ENCODE measurements at places on chromosomes 11 and 22. TPM values are rescaled to one million over a fixed set of nuclear protein-coding genes. Genes with fewer than 3 reads are reported as not detected.

The LBHD1 gene
- 3.7 TPM for total RNA-seq

GRCh38 chr11:122304973-122305372 lies 189.0 kb upstream of the BLID start:
- DNase-seq: no peak

GRCh38 chr11:92931746-92932422 lies 37.6 kb upstream of the MTNR1B start:
- no peak for DNase-seq

GRCh38 chr11:2305140-2305778 lies 3.4 kb downstream of the TSPAN32 start:
- DNase-seq: peak; percentile 31

DNA sequence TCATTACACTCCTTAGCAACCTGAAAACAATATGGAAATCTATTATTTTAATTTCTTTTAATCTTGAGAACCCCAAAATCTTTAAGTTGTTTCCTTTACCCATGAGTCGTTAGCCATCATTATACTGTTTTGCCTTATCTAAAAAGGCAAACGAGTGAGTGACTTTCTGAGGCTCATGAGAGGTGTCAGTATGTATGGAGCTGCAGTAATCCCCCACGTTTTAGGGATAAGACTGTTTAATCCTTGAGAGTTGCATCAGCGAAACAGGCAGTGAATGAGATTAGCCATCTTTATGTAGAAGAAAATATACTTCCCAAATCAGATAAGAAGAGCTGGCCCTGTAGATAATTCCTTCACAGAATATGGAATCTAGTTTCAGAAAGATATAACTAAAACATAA lies 1147.0 kb downstream of the DLG2 start:
- DNase-seq: no peak

The CDKN1C gene
- total RNA-seq: 2.5 TPM

The MFRP gene
- total RNA-seq: not detected

GRCh38 chr11:104973616-104974015 lies 5.2 kb upstream of the CASP4 start:
- no peak for DNase-seq

The MAPK8IP2 gene
- 0.17 TPM for total RNA-seq

- DNase-seq: peak; percentile 60
These were observed 11.1 kb upstream of the TAB1 start for GRCh38 chr22:39388261-39389011.

The TUT1 gene
- total RNA-seq: 9.0 TPM

The GGTLC2 gene
- not detected for total RNA-seq

GRCh38 chr11:5229356-5229755 lies 2.5 kb upstream of the HBB start:
- no peak for DNase-seq

The USH1C gene
- not detected for total RNA-seq

DNA sequence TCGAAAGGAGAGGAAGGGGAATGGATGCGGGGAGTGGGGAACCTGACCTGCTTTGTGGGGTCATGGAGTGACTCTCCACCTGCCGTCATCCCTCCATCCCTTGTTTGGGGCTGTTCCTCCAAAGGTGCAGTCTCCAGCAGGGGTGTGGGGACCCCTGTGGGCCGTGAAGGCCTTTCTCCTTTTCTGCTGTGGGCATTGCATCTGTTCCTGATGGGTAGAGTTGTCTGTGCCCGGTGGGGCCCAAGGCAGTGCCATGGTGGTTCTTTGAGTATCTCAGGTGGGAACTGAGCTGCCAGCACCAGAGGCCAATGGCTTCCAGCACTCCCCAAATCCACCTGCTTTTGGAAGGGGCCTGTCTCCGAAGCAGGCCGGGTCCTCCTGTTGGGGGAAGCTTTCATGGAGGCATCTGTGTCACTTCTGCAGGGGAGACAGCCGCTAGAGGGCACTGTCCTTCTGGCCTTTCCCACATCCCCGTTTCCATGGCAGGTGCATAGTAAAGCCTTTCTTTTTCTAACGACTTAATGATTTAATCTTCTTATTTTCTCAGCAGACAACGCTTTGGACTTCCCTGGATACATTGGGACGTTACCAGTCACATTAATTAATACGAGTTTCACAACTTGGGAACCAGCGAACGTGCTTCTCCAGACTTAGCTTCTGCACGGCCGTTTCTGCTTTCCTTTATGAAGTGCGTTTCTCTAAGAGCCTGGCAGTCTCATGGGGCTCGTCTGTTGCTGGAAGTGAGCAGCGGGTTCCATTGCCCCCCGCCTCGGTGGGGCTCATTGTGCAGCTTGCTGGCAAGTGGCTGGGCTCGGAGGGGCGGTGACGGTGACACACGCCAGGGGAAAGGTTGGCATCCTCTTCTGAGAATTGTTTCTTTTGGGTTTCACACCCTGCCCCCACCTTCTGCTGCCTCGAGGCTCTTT lies 57.1 kb downstream of the PARVB start:
- DNase-seq: peak; percentile 54

GRCh38 chr11:111694851-111695250 lies 71.3 kb downstream of the PPP2R1B start:
- peak; percentile 87 for DNase-seq

GRCh38 chr11:73176145-73176873 lies 34.2 kb upstream of the FCHSD2 start:
- DNase-seq: no peak

The PGA3 gene
- total RNA-seq: 1.0 TPM

The TRIM6 gene
- total RNA-seq: 1.7 TPM

The ANKK1 gene
- total RNA-seq: not detected

The GALNT18 gene
- 4.0 TPM for total RNA-seq

DNA sequence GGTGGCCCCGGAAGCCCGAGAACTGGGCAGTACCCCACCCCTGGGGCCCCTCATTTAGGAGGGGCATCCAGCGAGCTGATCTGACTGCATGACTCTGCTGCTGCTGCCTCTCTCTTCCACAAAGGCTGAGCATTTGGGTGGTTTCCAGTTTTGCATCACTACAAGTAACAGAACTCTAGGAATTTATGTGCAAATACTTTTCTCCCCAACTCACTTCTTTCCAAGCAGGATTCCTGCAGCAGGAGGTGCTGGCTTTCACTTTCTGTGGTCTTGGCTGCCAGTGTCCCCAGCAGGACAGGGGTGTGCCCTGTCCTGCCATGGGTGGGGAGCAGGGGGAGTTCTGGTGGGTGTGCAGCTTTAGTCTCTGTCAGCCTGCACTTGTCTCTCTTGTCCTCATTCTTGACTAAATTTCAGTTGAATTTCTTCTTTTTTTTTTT lies 21.2 kb downstream of the UPB1 start:
- peak; percentile 46 for DNase-seq

The BCL2L13 gene
- total RNA-seq: 81.5 TPM
